ENCODE measurements at places on chromosomes 7 and 10.

GRCh38 chr10:24793648-24794379 lies 70.1 kb upstream of the ARHGAP21 start:
- no peak for DNase-seq

- DNase-seq = no peak
These were observed 22.1 kb upstream of the HERPUD2 start for GRCh38 chr7:35717013-35717412.

GRCh38 chr10:44569193-44570091 lies 184.5 kb upstream of the CXCL12 start:
- no peak for DNase-seq

- DNase-seq = peak; percentile 14
These were observed 42.6 kb downstream of the ZNF503 start for GRCh38 chr10:75358835-75359421.

DNA sequence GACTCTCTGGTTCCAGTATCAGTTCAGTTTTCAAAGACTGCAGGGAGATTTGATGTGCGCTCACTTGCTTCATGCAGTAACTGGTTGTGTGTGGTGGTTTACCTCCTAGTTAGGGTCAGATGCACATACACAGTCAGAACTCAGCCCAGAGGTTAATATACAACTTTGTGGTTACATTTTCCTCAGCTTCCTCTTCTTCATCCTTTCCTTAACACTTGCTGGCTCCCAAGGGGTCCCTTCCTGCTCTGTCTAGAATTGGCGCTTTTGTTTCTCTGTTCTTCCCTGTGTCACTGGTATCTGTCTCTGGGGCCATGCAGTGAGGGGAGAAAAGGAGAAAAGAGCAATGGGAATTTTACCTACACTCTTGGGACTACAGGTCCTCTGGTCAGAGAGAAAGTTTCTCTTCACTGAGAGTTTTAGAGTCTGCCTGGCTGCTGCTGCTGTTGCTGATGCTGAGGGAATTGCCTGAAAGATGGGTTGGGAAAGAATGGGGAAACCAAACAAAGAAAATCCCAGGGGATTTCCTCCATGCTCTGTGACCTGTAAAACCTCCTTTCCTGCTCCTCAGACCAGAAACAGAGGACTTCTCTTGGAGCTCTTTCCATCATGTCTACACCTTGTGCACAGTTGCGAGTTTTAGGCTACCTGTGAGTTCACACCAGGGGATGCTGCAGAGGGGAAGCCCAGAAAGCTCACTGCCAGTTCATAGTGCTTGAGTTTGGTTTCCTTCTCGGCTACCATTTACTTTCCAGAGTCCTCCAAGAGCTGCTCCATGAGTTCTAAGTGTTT lies 74.6 kb downstream of the WDFY4 start:
- DNase-seq = no peak

GRCh38 chr7:12222889-12223579 lies 11.9 kb downstream of the TMEM106B start:
- DNase-seq = peak; percentile 94
